ENCODE measurements at places on chromosomes 1 and 21.
A peak's percentile ranks its signal among the peaks of the same experiment; 100 is the strongest.

DNA sequence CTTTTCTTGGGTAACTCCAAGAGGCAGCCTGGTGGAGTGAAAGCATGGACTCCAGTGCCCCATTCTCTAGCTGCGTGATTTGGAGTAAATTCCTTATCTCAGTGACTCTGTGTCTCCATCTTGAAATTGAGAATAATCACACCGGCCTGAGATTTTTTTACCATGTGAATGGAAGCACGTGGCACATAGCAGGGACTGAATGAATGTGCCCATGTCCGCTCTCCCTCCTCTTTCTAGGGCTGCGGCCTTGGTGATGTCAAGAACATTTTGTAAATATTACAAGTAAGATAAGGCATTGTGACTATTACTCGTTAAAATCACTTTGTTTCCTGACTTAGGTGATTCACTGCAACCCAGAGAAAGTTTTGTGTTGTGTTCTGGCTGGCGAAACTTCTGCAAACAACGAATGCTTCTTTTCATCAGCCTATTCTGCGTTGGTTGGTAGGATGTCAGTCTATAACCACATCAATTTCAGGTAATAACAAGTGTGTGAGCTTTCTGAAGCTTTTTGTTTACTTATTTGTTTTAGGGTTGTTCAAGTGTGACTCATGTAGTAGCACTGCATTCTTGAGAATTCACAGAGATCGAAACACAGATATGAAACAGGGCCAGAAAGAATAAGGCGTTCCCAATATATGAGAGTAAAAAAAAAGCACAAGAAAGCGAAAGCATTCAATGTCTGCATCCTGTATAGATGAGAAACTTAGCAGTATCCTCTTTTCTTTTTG is 135.7 kb upstream of the SLC45A1 start:
- DNase-seq: no peak

- no peak for DNase-seq
These were observed 83.5 kb upstream of the HIVEP3 start for GRCh38 chr1:42002220-42002619.

GRCh38 chr1:17661546-17662157 is 93.5 kb upstream of the ACTL8 start:
- DNase-seq: no peak

- no peak for DNase-seq
These were observed 92.1 kb upstream of the SLC44A3 start for GRCh38 chr1:94727846-94728715.

DNA sequence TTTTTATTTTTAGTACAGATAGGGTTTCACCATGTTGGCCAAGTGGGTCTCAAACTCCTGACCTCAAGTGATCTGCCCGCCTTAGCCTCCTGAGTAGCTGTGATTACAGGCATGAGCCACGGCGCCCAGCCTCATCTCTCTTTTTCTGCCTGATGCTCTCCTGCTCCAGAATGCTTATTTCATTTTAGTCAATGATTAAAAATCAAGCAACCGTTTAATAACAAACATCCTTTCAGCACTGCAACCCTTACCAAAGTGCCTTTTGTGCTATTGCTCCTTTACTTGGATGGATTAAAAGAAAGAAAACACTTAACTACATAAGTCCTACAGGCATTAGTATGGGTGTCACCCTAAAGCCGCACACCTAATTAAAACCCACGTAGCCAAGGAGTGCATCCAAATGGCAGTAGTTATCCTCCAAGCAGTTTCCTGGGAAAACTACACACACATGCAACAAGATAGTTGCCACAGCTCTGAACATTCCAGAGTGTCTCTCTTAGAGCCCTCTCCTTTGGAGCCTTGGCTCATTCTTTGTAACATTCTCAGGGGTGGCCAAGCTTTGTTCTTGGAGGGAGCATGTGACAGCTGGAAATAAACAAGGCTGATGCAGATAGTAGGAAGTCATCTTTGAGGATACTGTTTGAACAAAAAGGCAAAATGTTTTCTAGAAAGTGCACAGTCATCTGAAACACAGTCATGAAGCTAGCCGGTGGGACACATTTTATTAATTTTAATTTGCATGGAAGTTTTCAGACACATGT is 51.2 kb downstream of the KCNJ15 start:
- no peak for DNase-seq

GRCh38 chr1:218377143-218377660 is 32.1 kb downstream of the TGFB2 start:
- peak; percentile 43 for DNase-seq

- DNase-seq: no peak
These were observed 555.4 kb upstream of the NEGR1 start for GRCh38 chr1:72837781-72838180.

GRCh38 chr1:239308701-239309333 is 77.6 kb upstream of the CHRM3 start:
- DNase-seq: no peak

DNA sequence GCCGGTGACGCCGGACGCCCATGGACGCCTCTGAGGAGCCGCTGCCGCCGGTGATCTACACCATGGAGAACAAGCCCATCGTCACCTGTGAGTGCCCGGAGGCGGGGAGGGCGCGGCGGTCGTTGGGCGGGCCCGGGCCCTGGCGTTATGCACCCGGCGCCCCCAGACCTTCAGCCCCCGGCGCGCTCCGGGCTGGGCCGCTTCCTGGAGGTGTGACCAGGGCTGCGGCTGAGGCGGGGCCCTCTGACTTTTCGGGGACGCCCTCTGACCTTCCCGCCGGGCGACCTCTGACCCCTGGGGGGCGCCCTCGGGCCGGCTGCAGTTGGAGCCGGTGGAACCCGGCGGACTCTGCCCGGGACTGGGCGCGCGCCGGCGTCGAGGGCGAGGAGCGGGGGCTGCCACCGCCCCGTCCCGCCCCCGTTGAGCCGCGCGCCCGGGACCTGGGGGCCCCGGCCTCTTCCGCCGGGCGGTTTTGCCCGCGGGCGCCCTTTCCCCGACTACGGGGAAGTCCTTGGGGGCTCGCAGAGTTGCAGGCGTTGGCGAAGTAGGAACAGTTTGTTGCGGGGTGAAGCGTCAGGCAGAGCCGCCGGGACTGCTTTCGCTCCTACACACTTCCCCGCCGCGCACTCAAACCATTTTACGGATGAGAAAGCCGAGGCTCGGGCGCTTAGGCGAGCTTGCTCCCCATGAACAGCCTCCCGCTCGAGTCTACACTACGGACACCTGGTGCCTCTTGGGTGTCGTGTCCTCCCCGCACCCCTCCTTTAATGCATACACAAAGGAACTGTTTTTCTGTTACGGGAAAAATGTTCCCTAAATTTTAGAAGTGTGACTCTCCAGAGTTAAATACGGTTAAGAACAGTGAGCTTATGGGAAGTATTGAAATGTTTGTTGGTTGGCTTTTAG is 618 bp downstream of the TRAPPC10 start:
- peak; percentile 70 for DNase-seq

GRCh38 chr1:222919478-222919865 is 104.6 kb downstream of the DISP1 start:
- no peak for DNase-seq

DNA sequence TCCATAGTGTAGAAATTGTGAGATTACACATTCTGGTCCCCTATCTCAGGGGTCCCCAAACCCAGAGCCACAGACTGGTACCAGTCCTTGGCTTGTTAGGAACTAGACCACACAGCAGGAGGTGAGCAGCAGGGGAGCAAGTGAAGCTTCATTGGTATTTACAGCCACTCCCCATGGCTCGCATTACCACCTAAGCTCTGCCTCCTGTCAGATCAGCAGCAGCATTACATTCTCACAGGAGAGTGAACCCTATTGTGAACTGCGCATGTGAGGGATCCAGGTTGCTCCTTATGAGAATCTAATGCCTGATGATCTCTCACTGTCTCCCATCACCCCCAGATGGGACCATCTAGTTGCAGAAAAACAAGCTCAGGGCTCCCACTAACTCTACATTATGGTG is 229.7 kb upstream of the IRF2BP2 start:
- DNase-seq: no peak

DNA sequence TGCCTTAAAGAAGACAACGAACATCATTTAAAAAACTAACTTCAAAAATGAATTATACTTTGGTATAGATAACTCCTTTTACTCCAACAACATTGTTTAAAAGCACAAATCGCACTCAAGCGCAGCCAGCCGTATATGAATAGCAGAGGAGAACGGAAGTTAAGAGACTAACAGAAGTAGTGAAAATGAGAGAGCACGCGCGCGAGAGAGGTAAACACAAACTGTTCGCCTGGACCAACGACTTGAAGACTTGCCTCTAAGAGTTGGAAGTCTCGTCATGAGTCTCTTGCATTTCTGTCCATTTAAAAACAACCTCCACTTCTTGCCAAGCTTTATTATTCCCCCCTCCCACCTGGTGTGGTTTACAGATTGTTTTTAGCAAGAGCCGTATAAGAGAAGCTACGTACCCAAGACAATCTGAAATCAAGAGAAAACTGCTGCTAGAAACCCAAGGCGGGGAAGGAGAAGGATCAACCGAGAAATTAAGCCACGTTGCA is 479 bp downstream of the SELENOF start:
- no peak for DNase-seq

GRCh38 chr1:100038660-100039287 is 69.0 kb downstream of the SLC35A3 start:
- peak; percentile 35 for DNase-seq

DNA sequence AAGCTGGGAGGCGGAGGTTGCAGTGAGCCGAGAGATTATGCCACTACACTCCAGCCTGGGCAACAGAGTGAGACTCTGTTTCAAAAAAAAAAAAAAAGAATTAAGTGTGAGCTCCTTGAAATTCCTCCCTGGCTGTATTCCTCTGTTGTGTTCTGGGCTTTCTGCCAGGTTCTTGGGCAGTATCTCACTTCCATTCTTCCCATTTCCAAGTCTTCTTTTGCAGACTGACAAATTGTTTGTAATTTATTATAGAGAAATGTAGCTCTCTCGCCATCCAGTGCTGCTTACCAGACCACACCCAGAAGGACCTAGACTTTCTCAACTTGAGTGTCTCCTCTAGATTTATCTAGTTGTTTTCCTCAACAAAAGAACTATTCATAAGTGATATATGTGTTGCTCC is 105.0 kb upstream of the ADGRL2 start:
- no peak for DNase-seq

GRCh38 chr1:159338018-159338417 is 35.9 kb downstream of the FCER1A start:
- DNase-seq: no peak

- DNase-seq: no peak
These were observed 62.0 kb upstream of the USP25 start for GRCh38 chr21:15667819-15668218.

GRCh38 chr1:162878000-162878596 is 17.1 kb upstream of the CCDC190 start:
- no peak for DNase-seq

GRCh38 chr1:90879281-90879680 is 142.6 kb downstream of the ZNF644 start:
- DNase-seq: no peak

DNA sequence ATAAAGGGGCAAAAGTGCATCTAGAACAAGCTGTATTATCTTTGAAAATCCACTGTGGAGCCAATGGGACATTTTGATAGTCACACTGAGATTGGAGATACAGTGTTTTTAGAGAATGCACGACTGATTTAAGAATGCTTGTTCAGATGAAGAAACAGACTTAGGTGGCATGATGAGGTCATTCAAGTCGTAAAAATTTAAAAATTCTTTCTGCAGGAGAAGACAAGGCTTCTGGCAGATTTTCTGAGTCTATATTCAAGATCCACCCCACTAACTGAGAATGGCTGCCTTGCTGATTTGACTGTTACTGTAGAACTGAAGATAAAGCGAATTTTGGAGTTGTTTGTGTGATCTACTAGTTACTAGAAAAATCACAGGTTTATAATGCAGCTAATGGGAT is 310.6 kb downstream of the LRRC7 start:
- no peak for DNase-seq

DNA sequence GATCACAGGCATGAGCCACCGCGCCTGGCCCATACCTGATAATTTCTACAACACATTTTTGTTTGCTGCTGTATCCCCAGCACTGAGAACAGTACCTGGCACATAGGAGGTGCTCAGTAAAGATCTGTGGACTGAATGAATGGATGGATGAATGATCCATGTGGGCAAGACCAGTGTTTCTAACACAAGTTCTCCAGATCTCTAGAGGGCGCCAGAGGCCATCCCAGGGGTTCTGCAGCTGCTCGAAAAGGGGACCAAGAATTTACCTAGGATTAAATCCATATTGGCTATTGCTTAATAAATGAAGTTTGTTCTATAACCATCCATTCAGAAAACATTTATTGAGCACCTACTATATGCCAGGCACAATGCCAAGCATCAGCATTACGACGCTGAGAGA is 167.7 kb downstream of the ACTL8 start:
- DNase-seq: no peak

- DNase-seq: no peak
These were observed 27.5 kb downstream of the SERTAD4 start for GRCh38 chr1:210260096-210260495.

GRCh38 chr1:184223216-184223615 is 163.6 kb upstream of the C1orf21 start:
- DNase-seq: no peak

- no peak for DNase-seq
These were observed 156.1 kb upstream of the IVNS1ABP start for GRCh38 chr1:185473186-185473585.

GRCh38 chr1:246448373-246448772 is 58.7 kb downstream of the SMYD3 start:
- no peak for DNase-seq

DNA sequence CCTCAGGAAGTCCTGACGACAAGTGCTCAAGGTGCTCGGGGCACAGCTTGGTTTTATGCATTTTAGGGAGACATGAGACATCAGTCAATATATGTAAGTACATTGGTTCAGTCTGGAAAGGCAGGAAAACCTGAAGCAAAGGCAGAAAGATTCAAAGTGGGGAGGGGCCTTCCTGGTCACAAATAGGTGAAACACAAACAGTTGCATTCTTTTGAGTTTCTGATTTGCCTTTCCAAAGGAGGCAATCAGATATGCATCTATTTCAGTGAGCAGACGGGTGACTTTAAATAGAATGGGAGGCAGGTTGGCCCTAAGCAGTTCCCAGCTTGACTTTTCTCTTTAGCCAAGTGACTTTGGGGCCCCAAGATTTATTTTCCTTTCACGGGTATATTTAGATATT is 8.9 kb upstream of the RNF187 start:
- DNase-seq: no peak

- no peak for DNase-seq
These were observed 26.2 kb downstream of the HSPA13 start for GRCh38 chr21:14356746-14357145.

Data from activated T-helper 1 cell treated with anti-CD3 and anti-CD28 coated beads, Interleukin-2, amount 50 U/mL, for 16 hours (primary cell).